Left hindlimb (tissue), 1 donor: ENCODE measurements at places on chromosomes 1 and 21.

DNA sequence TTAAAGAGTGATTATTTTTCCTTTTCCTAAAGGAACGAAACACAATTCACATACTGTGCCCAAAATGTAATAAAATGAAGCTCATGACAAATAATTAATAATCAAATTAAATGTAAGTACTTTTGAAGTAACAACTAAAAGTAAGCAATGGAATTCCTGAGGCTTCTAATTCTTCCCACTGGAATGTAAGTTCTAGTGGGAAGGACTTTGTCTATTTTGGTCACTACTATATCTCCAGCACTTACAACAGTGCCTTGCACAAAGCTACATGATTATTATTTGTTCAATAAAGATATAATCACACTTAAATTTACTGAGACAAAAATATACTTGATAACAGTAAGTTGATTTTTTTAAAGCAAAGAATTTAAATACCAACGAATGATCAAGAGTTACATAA is 128.8 kb downstream of the COQ8A start:
- DNase-seq = no peak

GRCh38 chr1:162087574-162087973 is 18.1 kb downstream of the NOS1AP start:
- no peak for DNase-seq

- no peak for DNase-seq
Observed at GRCh38 chr21:31273278-31273677, 70.8 kb downstream of the TIAM1 start.

- peak; percentile 60 for DNase-seq
Observed at GRCh38 chr21:46598581-46599572, 6.0 kb downstream of the S100B start.

DNA sequence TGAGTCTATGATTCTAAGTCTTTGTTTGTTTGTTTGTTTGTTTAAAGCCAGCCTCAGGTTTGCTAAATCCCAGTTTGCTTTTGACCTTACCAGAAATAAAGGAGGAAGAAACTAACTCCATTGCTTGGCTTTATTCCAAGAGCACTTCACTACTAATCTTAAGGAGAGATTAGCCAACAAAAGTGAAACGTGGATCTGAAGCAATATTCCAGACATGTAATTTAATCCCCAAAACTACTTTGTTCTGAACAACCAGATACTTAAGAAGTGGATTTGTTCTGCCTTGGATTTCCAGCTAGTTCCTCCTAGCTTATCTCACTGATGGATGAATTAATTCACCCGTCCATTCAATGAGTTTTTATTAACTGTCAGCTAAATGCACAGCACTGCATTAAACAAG is 15.9 kb upstream of the CEP350 start:
- no peak for DNase-seq

DNA sequence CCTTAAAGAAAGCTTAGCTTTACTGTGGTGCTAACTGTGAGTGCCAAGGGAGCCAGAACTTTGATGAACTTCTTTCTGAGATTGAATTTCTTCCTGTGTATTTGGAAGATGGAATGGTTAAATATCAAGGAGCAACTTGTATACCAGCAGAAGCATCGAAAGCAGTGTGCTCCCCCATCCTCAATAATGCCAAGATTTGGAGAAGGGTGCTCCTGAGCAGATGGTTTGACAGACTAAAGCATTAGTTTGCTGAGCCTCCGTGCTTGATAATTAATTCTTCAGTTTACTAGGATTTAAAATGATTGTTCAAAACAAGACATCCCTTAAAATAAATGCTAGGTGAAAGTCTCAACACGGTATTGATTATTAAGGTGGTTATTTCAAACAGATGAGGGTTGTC is 42.4 kb upstream of the AKT3 start:
- DNase-seq = no peak
